ENCODE measurements at places on chromosomes 16 and 17.

GRCh38 chr17:61018938-61019337, 341.3 kb downstream of the BCAS3 start:
- no peak for DNase-seq

GRCh38 chr17:3501344-3501743, 25.5 kb downstream of the ASPA start:
- DNase-seq: no peak

GRCh38 chr17:65181237-65182061, 44.3 kb downstream of the RGS9 start:
- DNase-seq: no peak

- DNase-seq: no peak
These were observed 172.2 kb downstream of the ANKFN1 start for GRCh38 chr17:56325313-56326000.

- no peak for DNase-seq
These were observed 385.2 kb upstream of the ZFHX3 start for GRCh38 chr16:73432850-73433730.

GRCh38 chr16:31094088-31094423, 541 bp downstream of the VKORC1 start:
- DNase-seq: no peak

DNA sequence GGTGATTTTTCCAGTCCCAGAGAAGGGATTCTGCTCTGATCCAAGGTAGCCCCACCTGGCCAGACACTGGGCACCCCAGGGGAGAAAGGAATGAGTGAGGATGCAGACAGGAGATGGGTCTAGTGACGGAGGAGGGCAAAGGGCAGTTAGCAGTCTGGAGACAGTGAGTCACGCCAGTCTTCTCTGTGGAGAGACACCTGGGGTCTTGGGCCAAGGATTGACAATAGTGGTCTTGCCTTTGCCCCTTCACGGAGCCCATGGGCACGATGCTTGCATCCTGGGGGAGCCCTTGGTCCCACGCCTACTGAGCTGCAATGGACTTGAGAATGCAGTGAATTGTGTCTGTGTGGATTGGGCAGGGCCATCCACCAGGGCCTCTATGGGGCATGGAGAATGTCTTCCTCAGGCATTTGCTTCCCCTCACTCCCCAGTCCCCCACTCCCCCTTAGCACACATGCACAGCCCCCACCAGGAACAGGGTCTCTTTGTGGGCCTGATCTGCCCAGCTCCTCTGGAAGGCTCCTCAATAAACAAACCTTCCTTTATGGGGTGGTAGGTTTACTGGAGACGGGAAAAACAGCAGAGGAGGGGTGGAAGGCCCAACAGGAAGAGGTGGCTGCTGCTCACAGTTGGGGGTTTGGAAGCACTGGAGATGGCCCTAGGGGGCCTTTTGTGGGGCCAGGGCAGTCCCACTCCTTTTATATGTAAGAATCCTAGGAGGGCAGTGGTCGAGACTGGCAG, 1.4 kb downstream of the CHAD start:
- DNase-seq: peak; percentile 23

DNA sequence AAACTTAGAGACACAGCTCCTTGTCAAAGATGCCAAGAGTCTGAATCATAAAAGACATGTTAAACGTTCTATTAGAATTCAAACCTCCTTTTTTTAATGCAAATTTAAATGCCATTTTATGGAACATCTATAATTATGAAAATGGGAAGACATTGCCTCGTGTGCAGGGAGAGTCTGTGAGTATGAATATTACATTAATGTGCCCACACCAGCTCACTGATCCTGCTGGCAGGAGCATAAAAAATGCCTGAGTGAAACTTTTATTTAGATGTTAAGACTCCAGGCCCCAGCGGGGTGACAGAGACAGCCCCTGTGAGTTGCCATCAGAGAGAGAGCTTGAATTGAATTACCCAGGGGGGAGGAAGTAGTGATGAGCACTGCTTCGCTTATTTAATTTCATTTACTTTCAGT, 84.8 kb downstream of the SNX11 start:
- no peak for DNase-seq
